Right ventricle myocardium inferior (tissue), 1 donor: ENCODE measurements at places on chromosomes 13 and 19.

DNA sequence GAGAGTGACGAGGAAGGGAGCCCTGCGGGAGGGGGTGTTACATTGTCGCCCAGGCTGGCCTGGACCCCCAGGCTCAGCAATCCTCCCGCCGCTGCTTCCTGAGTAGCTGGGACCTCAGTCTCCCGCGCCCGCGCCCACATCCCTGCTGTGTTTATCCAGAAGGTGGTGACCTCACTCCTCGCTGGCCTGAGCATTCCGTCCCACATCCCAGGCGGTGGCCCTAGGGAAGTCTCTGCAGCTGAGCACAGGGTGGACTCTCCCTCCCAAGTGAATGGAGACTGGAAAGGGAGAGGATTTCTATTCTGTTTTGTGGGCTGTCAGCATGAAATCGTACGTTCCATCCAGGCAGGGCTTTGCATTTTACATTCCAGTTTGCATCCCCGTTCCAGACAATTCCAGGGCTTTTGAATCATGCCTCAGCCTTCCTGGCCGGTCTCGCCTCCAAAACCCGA, 401 bp upstream of the ZNF765 start:
- peak; percentile 82 for DNase-seq

GRCh38 chr13:33179463-33179862, 106.1 kb downstream of the STARD13 start:
- no peak for DNase-seq

DNA sequence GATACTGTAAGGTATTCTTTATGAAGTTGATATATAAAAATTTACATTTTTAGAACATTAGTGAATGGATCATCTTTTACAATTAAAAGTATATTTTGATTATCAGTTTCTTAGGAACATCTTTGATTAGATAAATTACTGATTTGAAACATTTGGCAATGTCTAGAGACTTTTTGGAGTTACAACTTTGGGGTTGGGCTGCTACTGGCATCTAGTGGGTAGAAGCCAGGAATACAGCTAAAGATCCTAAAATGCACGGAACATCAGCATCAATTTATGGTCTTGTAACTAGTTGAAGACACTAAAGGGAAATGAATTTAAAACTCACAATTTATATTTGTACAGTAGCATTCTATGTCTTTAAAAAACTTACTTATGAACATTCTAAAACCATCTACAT, 19.9 kb downstream of the POMP start:
- DNase-seq, result no peak

DNA sequence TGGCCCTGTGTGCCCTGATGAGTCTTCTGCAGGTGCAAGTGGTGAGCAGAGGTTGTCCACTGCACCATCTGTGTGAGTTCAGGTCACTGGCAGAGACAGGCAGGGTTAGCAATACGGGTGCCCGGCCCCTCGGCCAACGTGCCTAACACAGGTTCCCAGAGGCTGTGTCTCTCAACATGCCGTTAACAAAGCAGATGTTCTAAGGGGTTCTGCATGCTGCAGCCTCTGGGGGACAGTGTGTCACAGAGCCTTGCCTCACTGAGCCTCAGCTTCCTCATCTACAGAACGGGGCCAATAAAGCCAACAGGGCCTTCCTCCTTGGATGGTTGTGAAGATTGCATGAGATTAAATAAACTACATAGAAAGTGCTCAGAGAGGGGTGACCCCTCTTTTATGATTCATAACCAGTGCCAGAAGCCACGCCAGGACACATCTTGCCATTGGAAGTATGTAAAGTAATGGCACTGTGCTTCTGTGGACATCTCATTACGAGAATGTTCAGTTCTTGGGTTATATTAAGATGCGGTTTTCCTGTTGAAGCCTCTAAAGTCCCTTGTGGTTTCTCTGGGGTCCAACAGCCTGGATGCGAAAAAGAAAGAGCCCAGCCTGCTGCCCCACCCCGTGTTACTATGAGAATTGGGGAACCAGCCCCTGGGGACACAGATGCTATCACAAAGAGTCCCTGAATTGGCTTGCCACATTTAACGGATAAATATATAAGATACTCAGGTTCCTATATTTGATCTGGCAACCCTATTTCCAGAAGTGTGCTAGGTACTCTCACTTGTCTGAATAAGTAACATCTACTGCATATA, 11.2 kb upstream of the ARHGEF18 start:
- no peak for DNase-seq

- DNase-seq, result no peak
Measured at GRCh38 chr19:54952591-54953344, 5.4 kb upstream of the NLRP7 start.

DNA sequence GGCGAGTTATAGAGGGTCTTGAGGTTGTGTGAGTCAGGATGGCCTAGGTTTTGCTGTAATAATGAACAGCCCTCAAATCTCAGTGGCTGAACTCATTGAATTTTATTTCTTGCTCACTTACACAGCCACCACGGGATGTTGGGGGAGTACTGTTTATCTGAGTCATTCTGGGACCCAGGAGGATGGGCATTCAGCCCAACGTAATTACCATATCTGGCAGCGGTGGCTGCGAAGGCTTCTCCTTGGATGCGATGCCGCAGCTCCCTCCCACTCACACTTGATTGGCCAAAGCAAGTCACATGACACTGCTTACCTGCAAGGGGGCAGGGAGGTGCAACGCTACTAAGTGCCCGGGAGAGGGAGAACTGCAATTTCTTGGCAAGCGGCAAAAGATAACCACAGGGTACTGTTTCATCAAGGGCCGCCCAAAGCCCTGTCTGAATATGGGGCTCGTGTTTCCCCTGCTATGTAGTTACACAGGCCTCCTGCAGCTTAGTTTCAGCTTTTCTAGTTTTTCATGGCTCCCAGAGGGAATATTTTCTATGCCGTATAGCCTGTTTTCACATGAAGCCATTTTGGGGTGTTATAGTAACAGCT, 19.9 kb downstream of the ZSWIM9 start:
- DNase-seq, result no peak

- DNase-seq, result no peak
Measured at GRCh38 chr13:28468023-28468915, 26.7 kb downstream of the FLT1 start.
